NCI-H2081 (cell line): ENCODE measurements at places on chromosomes 6 and 20.

DNA sequence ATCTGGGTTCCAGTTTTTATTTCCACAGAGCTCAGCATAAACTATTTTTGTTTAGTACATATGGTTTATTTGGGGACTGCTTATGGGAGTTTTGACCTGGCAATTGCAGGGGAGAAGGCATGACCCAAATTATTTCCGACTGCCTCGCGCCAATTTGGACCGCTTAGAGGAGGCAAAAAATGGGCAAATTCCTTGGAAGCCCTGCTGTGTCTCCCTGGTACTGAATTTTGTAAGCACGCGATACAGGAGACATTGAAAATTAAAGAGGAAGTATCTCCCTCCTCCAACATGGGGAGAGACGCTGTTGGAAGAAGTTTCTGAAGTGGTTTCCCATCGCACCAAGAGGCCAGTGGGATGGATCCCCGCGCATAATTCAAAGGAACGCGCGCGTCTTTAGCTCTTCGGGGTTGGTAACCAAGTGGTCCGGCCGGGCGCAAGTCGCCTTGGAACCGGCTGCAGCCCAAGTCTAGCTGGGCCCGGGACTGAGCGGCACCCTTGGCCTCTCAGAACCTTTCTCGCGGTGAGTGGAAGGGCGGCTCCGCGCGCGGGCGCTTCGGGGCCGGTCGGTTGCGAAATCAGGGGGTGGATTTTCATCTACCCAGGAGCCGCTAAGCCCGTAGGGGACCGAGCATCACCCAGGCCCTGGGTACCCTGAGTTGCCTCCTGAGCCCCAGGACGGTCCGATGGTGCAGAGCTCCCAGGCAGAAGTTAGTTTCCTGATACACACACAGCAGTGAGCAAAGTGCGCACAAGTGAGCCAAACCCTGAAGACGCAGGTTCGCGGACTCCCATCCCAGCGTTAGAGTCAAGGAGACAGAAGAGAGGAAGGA is 6.2 kb downstream of the NKX2-2 start:
- no peak for DNase-seq

DNA sequence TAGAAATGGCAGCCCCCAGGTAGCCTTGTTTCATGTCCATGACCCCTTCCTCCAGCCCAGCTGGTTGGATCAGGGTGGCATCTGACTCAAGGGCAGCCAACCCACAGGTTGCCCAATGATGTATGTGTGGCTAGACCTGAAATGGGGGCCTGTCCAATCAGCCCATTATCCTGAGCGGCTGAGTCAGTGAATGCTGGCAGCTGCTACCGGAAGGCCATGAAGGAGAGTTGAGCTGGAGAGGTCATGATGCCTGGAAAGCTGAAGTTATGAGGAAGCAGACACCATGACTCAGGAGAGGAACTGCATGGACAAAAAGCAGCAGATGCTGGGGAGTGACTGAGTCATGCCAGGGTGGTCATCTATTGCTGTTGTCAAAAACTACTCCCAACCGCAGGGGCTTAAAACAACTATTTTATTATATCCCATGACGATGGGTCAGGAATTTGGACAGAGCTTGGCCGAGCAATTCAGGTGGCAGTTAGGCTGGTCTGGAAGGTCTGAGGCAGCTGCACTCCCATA is 67.3 kb downstream of the MDGA1 start:
- no peak for DNase-seq

- no peak for DNase-seq
Measured at GRCh38 chr6:75098709-75099108, 107.1 kb downstream of the COL12A1 start.

- no peak for DNase-seq
Measured at GRCh38 chr6:1917626-1918371, 308.1 kb downstream of the FOXC1 start.

- no peak for DNase-seq
Measured at GRCh38 chr6:33875696-33876095, 71.9 kb upstream of the MLN start.

- no peak for DNase-seq
Measured at GRCh38 chr20:47318027-47318585, 38.4 kb downstream of the ZMYND8 start.

GRCh38 chr6:33851959-33852358 is 48.2 kb upstream of the MLN start:
- no peak for DNase-seq

DNA sequence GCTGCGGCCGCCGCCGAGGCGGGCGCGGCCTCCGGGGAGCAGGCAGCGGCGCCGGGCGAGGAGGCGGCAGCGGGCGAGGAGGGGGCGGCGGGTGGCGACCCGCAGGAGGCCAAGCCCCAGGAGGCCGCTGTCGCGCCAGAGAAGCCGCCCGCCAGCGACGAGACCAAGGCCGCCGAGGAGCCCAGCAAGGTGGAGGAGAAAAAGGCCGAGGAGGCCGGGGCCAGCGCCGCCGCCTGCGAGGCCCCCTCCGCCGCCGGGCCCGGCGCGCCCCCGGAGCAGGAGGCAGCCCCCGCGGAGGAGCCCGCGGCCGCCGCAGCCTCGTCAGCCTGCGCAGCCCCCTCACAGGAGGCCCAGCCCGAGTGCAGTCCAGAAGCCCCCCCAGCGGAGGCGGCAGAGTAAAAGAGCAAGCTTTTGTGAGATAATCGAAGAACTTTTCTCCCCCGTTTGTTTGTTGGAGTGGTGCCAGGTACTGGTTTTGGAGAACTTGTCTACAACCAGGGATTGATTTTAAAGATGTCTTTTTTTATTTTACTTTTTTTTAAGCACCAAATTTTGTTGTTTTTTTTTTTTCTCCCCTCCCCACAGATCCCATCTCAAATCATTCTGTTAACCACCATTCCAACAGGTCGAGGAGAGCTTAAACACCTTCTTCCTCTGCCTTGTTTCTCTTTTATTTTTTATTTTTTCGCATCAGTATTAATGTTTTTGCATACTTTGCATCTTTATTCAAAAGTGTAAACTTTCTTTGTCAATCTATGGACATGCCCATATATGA is 3.2 kb downstream of the MARCKS start:
- peak; percentile 26 for DNase-seq

DNA sequence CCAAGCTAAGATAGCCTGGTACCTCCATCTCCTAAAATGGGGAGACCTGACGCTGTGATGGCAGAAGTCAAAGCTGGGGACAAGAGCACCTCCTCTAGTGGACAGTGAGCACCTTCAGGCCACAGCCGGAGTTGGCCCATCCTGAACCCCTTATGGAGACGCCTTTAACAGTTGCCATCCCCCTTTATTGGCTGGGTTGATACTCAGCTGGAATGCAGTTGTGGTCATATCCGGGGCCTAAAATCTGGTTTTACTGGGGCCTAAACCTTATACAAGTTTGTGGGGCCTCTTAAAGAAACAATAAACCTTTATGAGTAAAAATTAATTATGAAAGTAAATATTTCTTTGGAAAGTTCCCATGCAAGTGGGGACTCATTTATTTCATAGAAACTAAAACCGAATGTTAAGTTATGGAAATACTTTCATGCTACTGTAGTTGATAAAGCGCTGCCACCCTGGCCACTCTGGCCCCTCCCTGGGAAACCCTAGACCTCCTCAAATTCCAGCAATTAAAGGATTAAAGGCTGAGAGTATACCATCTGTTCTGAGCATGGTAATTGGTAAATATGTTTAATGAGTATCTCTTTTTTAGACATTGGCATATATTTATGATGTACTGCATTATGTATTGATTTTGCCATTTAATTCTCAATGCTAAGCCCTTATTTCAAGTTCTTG is 95.1 kb upstream of the SASH1 start:
- no peak for DNase-seq

DNA sequence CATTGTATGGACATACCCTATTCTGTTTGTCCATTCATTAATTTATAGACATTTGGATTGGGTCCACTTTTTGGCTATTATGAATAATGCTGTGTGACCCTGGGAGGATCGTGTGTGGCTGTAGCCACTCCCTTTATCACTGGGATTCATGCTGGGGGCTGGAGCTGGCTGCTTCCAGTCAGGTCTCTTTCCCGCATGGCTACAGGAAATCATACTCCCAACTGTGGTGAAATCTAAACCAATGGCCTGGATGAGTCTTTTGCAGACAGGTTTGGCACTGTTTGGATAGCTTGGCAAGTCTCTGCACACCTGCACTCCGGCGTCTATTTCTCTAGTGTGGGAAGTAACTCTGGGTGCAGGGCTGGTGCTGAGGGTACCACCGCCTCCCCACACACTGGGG is 80.4 kb downstream of the RIN2 start:
- peak; percentile 15 for DNase-seq

GRCh38 chr6:28296520-28297060 is 15.2 kb downstream of the PGBD1 start:
- DNase-seq = no peak

DNA sequence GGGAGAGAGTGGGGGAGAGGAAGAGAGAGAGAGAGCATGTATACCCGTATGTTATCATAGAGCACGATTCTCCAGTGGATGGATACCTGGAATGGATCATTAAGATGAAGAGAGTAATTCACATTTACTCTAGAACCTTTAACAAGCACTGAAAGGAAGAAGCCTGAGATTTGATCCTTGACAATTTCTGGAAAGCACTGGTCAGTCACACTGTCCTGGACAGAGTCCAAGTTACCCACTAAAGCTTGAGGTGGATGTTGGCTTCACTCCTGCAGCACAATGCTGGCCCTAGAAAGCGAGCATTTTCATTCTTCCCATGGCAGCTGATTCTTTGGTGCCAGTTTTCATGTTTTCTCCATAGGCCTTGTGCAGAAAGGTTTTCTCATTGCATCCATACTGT is 25.6 kb downstream of the NFYA start:
- no peak for DNase-seq

- DNase-seq = no peak
Measured at GRCh38 chr6:166743406-166744222, 116.6 kb upstream of the RPS6KA2 start.

- no peak for DNase-seq
Measured at GRCh38 chr6:30886897-30887255, 2.6 kb downstream of the DDR1 start.

- DNase-seq = no peak
Measured at GRCh38 chr6:16388488-16388887, 150.1 kb downstream of the GMPR start.

DNA sequence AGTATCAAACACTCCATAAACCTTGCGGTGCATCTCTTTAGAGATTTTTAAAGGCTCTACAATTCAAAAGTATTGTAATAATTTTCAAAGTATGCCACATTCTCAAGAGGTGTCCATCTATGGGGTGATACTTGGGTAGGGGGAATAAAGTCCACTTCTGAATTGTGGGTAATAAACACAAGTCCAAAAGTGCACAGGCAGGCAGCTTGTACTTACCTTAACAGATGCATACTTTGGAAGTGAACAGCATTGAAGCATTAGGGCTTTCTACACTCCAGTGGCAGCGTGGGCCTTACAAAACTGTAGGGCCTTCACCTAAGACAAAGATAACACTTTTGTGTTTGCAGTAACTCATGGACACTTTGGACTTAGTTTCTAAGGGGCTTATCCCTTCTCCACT is 58.6 kb downstream of the AIG1 start:
- DNase-seq = no peak

DNA sequence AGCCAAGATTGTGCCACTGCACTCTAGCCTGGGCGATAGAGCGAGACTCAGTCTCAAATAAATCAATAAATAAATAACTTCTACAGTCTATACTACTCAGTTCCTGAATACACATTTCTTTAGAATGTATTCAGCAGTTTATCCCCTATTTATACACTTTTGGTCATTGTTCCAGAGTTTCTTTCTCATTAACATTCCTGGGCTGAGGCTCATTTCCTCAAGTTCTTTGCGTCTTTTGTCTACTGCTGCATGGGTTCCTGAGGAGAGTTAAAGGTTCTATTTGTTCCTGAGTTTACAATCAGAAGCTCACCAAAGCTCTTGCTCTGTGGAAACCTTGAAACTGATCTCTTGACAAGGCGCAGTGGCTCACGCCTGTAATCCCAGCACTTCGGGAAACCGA is 37.7 kb upstream of the SASH1 start:
- no peak for DNase-seq

DNA sequence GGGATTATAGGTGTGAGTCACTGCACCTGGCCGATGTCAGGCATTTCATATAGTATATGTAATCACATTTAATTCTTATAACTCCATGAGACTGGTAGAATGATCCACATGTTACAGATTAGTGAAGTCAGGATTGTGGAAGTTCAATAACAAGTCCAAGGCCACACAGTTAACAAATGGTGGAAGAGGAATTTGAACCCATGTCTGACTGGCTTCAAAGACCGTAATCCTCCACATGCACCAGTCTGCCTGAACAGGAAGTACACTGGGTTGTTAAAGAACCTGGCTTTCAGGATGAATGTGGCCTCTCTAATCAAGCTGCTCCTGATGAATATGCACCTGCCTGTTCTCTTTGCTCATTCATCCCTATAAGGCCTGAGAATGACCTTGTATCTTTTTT is 122.0 kb upstream of the HDAC2 start:
- DNase-seq = no peak

- DNase-seq = no peak
Measured at GRCh38 chr6:3359101-3359752, 97.6 kb downstream of the SLC22A23 start.

GRCh38 chr6:7148100-7148822 is 40.5 kb downstream of the RREB1 start:
- DNase-seq = no peak

DNA sequence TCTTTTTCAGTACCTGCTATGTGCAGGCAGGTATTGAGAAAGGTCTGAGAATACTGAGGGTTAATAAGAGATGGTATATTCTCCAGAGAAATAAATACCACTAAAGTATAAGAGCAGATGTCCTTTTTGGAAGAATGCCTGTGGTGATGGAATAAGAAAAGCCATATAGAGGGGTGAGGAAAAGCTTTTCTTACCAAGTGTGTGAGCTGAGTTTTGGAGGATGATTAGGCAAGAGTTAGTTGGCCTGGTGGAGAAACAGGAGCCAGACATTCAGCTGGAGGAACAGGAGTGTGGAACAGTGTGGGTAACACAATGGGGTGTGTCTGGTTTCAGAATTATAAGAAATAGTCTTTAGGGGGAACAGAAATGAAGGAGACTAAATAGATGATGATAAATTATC is 19.9 kb downstream of the ZNF451 start:
- no peak for DNase-seq

- no peak for DNase-seq
Measured at GRCh38 chr6:125294925-125295324, 6.8 kb downstream of the HDDC2 start.

DNA sequence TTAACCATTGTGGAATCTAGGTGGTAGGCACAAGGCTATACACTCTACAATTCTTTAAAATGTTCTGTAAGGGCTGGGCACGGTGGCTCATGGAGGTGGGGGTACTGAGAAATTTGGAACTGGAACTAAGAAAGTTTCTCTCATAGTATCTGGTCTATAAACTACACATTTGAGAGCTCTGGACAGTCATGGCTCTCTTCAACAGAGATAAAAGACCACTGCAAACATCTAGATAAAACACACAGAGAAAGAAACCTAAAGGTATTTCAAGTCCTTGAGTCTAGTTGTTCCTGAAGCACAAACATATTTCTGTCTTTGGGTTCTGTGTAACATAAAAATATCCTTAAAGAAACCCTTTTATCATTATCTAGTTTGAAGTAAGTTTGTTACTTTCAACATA is 35.2 kb downstream of the ILRUN start:
- no peak for DNase-seq
